ELR (cell line): ENCODE measurements at places on chromosomes 3 and 15.

DNA sequence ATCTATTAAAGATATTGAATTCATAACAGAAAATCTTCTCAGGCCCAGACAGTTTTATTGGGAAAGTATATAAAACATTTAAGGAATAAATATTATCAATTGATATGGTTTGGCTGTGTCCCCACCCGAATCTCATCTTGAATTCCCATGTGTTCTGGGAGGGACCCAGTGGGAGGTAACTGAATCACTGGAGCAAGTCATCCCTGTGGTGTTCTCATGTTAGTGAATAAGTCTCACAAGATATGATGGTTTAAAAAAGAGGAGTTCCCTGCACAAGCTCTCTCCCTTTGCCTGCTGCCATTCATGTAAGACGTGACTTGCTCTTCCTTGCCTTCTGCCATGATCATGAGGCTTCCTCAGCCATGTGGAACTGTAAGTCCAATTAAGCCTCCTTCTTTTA is 160.5 kb downstream of the ANO10 start:
- peak; percentile 11 for DNase-seq

DNA sequence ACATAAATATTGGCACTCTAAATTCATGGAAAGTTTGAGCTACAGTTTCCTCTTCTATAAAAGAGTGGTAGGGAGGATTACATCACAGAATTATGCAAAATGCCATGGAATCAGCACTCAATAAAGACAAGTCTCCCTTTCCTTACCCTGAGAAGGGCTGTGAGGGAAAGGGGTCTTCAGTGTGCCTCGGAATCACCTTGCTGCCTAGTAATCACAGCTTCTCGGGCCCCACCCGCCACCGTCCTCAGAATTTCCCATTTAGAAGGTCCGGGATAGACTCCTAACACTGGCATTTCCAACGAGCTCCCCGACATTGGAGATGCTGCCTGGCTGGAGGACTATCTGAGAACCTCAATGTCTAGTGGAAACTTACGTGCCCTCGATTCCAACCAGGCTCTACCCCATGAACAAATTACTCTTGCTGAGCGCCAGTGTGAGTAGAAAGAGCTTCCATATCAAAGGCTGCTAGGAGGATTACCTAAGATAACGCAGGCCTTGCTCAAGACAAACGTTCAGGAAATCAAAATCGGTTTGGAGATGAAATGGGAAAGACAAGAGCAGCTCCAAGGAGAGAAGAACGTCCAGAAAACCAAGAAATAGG is 92.1 kb upstream of the CHD2 start:
- peak; percentile 36 for DNase-seq

GRCh38 chr3:55264919-55265318 is 222.2 kb downstream of the WNT5A start:
- peak; percentile 31 for DNase-seq

DNA sequence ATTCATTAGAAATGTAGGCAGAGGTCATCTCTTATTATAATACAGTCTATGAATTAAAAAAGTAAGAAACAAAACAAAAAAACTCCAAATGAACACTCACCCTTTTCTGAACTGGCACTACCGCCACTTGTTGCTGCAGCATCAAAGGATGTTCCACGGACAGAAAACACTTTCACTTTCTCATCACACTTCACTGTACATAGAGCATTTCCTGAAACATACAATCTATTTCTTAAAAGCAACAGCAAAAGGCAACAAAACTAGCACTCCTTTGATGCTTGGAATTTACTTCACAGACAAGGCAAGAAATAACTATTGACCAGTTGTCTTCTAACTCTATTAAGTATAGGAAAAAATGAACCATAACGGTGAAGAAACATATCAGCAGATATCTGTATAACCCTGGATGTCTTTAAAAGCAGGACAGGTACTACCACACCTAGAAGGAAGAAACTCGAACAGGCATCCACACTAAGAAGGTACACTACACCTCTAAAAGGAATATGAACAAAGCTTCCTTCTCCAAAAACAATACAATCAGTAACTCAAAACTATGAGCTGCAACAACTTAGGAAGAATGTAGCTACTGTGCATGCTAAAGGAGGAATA is 24.9 kb downstream of the ETFA start:
- no peak for DNase-seq

DNA sequence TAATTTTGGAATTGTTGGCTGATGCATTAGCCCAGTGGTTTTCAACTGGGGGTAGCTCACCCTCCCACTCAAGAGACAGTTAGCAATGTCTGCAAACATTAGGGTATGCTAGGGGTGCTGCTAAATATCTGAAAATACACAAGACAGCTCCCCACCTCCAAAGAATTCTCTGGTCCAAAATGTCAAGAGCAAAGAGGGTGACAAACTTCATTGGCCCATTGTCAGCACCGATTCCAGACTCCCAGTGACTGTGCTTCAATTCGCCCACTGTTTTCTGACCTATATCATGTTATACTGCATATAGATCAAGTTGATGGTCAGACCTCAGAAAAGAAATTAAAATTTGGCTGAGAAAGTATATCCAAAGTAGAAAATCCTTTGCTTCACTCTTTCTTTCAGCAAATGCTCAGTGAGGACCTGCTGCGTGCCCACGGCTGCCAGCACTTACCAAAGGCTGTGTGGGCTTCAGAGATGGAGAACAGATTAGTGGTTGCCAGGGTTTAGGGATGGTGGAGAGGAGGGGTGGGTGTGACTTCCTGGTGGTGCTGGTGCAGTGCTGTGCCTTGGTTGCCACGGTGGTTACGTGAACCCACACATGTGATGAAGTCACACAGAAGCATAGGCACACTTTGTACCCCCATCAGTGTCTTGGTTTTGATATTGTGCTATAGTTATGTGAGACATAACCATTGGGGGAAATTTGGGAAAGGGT is 204.0 kb downstream of the PLCL2 start:
- no peak for DNase-seq

GRCh38 chr3:149765762-149766334 is 13.6 kb upstream of the COMMD2 start:
- DNase-seq = peak; percentile 53

DNA sequence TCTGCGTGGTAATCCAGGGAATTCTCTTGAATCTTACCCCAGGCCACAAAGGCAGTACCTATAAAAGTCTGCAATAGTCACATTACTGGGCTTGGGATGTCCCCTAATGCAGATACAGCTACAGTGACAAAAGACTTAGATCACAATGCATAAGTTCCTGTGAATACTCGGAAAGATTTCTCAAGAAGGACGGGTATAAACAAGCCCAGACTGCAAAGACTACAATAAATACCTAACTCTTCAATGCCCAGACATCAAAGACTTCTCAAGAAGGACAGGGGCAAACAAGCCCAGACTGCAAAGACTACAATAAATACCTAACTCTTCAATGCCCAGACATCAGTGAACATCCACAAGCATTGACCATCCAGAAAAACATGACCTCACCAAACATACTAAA is 50.9 kb downstream of the NUDT16 start:
- DNase-seq = no peak

DNA sequence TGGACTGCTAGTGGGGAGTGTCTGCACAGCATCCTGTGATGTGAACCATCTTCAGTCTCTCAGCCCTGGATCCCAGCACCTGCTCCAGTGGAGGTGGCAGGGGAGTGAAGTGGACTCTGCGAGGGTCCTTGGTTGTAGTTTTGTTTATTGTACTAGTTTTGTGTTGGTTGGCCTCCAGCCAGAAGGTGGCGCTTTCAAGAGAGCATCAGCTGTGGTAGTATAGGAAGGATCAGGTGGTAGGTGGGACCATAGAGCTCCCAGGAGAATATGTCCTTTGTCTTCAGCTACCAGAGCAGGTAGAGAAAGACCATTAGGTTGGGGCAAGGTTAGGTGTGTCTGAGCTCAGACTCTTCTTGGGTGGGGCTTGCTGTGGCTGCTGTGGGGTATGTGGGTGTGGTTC is 20.9 kb downstream of the NEK11 start:
- no peak for DNase-seq

- no peak for DNase-seq
Observed at GRCh38 chr3:4514321-4514720, 21.2 kb downstream of the ITPR1 start.

GRCh38 chr15:69088300-69088965 is 72.0 kb upstream of the GLCE start:
- no peak for DNase-seq

DNA sequence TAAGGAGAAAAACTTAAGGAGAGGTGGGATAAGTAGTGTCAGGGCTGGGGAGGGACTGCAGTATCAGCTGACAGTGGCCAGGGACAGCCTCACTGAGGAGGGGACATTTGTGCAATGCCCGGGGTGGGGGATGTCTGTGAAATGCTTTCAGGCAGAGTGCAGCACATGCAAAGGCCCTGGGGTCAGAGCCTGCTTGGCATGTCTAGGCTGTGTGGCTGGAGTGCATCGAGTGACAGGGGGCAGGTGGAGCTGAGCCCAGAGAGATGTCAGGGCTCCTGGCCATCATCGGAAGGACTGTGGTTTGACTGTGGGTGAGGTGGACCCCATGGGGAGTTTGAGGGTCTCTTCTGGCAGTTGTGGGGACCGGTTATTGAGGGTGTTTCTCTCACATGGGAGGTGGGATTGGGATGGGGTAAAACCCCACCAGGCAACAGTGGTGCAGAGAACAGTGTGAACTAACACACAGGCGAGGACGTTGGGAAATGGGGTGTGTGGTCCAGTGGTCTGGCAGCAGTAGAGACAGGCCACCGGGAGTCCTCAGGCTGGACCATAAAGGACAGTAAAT is 61.2 kb downstream of the FBLN2 start:
- no peak for DNase-seq

DNA sequence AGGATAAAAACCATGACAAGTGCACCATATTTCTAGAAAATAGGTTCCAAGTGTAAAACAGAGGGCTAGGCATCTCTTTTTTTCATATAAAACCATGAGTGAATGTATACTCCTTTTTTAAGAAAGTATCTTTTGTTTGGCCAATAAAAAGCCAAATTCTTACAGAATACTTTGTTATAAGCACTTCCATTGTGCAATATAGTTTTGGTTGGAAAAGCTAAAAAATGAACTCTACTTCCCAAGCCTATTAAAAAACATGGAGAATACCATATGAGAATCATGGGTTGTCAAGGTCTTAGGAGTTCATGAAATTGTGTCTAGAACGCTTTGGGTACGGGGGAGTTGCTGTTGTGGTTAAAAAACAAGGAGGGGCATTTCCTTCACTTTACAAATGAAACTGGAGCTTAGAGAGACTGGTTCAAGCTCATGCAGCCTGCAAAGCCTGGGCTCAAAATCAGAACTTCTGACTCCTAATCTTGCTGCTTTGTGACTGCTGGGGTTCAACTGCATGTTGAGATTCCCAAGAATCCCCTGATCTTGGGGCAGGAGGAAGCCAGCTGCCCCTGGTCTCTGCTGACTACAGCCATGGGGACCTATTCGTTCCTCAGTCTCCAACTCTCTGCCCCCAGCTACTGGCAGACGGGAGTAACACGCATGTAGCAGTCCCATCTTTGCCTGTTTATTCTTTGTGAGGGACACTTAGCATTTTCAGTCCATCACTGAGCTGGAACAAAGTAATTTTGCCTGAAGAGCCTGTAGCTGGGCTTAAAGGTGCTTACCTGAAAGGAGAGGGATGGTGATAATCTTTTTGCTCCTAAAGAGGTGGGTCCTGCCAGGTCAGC is 229.1 kb downstream of the CHST2 start:
- peak; percentile 24 for DNase-seq

- no peak for DNase-seq
Observed at GRCh38 chr15:97672586-97672985, 287.9 kb upstream of the ARRDC4 start.

- DNase-seq = no peak
Observed at GRCh38 chr3:151787626-151788025, 26.3 kb upstream of the AADAC start.

GRCh38 chr15:27770086-27770607 is 329.0 kb downstream of the OCA2 start:
- DNase-seq = no peak

DNA sequence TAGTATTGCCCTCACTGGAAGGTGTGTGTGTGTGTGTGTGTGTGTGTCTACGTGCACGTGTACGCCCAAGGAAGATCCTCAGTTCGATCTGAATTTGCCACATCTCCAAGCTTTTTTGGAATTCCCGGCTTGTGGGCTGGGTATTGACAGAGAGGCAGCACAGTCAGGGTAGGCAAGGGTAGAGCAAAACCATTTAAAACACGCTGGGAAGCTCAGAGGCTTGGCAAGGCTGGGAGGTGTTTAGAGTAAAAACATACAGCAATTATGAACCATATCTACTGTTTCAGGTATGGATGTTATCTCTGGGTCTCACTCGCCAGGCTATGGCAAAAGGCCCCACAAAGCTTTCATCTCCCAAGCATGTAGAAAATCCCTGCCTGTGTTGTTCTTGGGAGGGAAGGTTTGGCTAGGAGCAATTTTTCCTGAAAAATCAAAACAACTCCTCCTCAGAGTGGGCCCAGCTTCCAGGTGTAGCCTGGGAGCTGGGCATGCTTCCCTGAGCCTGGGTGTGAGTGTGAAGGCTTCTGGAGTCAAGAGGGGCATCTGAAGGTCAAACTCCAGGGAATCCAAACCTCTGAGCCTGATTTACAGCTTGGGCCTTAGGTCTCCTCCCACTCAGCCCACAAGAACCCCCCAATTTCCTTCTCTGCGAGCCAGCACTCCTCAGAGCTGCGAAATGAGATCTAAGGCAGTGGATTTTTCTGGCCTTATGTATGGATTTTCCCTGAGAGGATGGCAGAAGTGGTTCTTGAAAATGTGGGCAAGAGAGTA is 244.8 kb upstream of the TPRG1 start:
- no peak for DNase-seq

DNA sequence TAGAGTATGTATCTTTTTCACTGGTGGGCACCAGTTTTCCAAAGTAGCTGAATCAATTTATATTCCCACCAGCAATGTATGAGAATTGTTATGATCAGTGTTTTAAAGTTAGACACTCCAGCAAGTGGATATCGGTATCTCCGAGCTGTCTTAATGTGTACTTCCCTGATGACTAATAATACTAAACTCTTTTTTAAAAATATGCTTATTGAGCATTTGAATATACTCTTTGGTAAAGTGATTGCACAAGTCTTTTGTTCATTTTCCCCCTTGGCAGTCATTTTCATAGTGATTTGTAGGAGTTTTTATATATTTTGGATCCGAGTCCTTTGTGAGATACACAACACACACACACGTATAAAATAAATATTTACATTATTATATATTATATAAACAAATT is 12.5 kb upstream of the FEM1B start:
- no peak for DNase-seq

- DNase-seq = no peak
Observed at GRCh38 chr3:137542049-137542448, 222.1 kb upstream of the SOX14 start.

DNA sequence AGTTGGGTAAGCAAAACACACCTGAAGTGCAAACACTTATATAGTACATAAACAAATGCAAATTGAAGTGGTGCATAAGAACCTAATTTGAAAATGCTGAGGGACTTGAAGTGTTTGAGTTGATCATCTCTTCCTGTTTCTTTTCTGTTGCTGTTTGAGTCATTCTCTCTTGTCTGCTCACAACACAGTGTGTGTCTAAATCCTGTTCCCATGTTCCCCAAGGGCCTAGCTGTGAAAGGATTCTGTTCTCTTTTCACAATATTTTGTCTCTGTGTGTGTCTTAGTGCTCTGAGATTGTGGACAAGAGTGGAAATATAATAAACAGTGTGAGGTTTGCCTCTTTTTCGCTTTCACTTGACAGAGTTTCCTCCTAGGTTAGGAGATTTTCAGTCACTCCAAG is 6.1 kb downstream of the CD96 start:
- peak; percentile 13 for DNase-seq

GRCh38 chr3:94946683-94947082 is 883.8 kb downstream of the NSUN3 start:
- DNase-seq = no peak

- DNase-seq = no peak
Observed at GRCh38 chr15:66228807-66229735, 24.5 kb downstream of the MEGF11 start.

- DNase-seq = peak; percentile 22
Observed at GRCh38 chr3:138186221-138186620, 880 bp upstream of the ARMC8 start.
